ENCODE measurements at places on chromosomes 12 and 14.

- no peak for DNase-seq
Measured at GRCh38 chr12:62621101-62621638, 154.5 kb downstream of the MON2 start.

- DNase-seq: no peak
Measured at GRCh38 chr12:15939111-15939510, 28.0 kb downstream of the DERA start.

DNA sequence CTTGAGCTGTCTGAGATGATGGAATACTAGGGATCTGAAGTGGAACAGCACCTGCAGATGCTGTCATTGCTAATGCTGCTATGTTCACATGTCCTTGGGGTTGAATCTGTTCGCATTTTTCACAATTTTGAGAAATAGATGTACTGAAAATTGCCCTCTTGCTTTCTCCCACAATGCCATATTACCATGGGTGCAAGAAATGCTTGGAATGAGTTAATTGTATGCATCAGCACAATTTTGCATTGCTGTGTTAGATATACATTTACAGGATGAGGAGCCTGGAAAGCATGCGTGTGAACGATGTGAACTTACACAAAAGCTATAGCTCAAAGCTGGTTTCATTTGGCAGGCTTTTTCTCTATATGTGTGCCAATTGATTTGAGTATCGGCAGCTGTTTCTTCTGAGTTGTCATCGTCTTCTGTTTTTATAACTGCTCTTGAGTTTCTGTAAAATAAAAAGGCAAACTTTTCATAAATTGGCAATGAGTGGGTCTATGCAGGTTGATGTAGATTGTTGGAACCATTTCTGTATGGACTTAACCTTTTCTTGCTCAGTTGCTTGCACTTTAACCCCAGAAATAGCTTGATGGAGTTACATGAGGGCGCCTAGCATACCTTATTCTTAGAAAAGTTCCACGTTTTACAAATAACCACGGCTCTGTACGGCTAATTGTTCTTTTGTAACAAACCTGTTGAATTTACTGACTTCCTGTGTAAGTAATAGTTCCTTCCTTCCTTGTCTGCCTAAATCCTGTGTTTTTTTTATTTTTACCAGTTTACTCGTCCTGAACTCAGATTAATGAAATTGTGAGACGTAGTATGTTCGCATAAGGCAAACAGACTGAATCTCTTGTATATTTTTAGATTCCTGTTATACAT is 105.9 kb downstream of the FGD4 start:
- no peak for DNase-seq

DNA sequence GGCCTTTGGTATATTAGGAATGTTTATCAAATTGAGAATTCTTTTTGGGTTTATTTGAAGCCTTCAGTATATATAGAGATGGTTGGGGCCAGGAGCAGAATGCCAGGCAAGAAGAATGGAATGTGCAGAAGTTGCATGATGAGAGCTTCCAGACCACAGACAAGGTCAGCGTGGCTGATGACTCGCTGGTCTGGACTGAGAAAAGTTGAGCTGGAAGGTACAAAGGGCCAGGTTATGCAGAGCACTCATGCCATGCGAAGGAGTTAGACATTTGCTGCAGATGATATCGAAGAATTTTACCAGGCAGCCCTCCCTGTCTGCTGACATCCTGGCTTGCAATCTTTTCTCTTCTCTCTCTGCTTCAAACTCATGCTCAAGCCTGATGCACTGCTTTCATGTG is 196.2 kb upstream of the ARHGAP5 start:
- DNase-seq: no peak

- DNase-seq: no peak
Measured at GRCh38 chr14:90658541-90658967, 157.7 kb downstream of the TTC7B start.

GRCh38 chr14:68577802-68578541 is 214.9 kb downstream of the ZFP36L1 start:
- DNase-seq: no peak

GRCh38 chr12:83136411-83136810 is 449.7 kb downstream of the TMTC2 start:
- DNase-seq: no peak

GRCh38 chr12:52613384-52614030 is 4.9 kb downstream of the KRT73 start:
- DNase-seq: no peak

GRCh38 chr12:52641468-52641867 is 10.5 kb downstream of the KRT2 start:
- DNase-seq: no peak

GRCh38 chr12:86950444-86950843 is 694.3 kb upstream of the MGAT4C start:
- no peak for DNase-seq

DNA sequence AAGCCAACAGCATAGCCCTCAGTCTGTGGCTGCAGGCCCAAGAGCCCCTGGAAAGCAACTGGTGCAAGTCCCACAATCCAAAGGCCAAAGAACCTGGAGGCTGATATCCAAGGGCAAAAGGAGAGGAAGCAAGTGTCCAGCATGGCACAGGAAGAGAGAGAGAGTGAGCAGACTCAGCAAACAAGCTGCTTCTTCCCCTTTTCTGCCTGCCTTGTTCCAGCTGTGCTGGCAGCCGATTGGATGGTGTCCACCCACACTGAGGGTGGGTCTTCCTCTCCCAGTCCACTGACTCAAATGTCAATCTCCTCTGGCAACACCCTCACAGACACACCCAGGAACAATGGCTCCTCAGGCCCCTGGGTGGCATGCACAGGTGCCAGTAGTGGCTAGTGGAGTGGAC is 33.5 kb downstream of the SMCO2 start:
- DNase-seq: no peak

- no peak for DNase-seq
Measured at GRCh38 chr12:129071362-129071761, 218.1 kb downstream of the GLT1D1 start.

DNA sequence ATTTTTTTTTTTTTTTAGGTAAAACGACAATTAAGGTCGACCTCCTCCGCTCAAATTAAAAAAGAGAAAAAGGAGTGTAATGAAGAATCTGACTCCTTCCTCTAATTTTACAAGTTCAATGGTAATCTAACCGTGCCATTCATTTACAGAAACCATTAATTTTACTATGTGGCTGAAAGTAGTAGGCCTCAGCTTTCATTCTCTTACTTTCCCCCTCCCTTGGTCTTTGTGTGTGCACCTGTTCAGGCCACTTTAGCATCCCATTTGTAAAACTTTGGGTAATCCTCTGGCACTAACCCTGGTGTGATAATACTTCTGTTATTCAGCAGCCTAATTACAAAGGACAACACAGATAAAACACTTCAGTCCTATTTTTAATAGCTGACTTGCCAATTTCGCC is 128.1 kb downstream of the ASCL1 start:
- no peak for DNase-seq
